Activated CD8-positive, alpha-beta memory T cell treated with anti-CD3 and anti-CD28 coated beads for 48 hours (primary cell): ENCODE measurements at places on chromosomes 1 and 21.

DNA sequence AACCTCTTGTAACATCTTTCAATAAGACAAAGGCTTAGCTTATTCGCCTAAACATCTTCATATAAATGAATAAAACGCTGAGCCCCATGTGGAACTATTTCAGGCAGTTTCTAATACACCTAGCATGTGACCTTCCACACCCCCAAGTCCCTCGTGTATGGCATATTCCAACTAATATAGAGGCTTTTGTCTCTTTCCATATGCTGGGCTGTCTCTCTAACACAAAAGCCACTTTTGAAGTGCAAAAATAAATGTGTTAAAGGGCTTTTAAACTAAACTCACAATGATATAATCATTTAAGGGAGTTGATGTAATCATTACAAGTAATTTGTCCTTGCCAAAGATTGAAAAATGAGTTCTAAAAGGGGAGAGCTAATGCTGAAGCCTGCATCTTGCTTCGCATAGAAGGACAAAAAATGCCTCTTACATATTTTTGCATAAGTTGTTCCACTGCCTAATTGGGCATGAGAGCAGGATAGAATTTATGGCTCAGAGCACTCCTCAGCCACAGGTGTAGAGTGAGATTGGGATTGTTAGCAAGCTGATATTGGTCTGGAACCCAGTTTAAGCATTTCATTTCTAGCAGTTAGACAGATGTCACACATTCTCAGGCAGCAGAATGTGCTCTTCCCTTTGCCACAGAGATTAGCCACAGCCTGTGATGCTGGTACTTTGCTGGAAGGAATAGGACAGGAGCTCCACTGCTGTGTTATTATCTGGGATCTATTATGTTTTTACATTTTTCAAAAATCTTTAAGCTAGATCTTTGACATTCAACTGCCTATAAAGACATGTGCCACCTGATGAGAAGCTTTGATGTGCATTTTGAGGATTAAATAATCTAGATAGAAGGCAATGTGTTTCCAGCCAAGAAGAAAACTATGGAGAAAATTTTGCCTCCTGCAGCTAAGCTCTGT, 1044.4 kb downstream of the ADGRL2 start:
- DNase-seq: no peak

DNA sequence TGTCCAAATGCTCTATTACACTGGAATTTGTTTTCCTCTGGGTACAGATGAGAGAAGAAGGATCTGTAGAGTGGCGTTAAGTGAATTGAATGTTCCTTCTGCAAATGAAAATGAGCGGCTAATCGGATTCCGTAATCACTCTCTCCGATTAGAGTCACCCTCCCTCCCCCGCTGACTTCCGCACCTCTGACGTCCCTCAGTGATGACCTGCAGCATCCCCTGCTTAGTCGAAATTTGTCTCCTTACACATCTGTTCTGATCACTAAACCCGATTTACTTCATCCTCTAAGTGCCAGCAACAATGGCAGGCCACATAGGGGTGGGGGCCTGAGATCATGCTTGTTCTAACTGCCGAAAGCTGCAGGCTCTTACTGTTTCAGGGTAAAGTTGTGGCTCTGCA, 378.7 kb downstream of the SEC16B start:
- no peak for DNase-seq

DNA sequence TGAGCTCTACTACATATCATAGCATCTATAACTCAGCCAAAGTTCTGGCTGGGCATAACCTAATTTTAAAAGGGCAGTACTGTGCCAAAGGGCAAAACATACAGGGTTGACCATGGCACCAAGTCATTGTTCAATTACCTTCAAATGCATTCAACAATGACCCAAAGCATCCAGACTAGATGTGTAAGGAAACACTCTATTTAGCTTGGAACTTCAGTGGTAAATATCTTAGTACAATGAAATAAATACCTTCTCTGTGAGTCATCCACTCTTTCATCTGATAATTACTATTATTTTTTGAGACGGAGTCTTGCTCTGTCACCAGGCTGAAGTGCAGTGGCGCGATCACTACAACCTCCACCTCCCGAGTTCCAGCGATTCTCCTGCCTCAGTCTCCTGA, 70.0 kb downstream of the NVL start:
- DNase-seq: no peak

DNA sequence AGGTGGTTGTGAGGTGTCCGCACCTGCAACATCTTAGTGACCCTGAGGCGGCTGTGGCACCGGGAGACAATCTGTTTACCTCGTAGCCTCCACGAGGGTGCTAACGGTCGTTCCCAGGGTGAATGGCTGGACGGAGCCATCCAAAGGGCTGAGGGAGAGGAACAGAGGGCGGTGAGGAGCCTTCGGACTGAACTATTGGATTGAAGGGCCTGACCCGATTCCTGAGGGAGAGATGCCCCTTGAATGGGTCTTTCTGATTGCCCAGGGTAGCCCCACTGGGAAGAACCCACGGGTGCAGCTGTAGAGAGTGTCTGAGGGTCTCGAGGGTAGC, 2.3 kb downstream of the NR5A2 start:
- no peak for DNase-seq

- no peak for DNase-seq
These were observed 17.5 kb upstream of the RAB4A start for GRCh38 chr1:229253151-229253974.

GRCh38 chr1:27475720-27476119, 14.2 kb downstream of the WASF2 start:
- no peak for DNase-seq

GRCh38 chr1:164695956-164696665, 137.1 kb downstream of the PBX1 start:
- DNase-seq: no peak

GRCh38 chr1:26094076-26094669, 17.5 kb upstream of the PDIK1L start:
- DNase-seq: no peak
